ENCODE measurements at places on chromosomes 2 and 18.

- DNase-seq, result no peak
These were observed 96.1 kb downstream of the IRS1 start for GRCh38 chr2:226703514-226703913.

DNA sequence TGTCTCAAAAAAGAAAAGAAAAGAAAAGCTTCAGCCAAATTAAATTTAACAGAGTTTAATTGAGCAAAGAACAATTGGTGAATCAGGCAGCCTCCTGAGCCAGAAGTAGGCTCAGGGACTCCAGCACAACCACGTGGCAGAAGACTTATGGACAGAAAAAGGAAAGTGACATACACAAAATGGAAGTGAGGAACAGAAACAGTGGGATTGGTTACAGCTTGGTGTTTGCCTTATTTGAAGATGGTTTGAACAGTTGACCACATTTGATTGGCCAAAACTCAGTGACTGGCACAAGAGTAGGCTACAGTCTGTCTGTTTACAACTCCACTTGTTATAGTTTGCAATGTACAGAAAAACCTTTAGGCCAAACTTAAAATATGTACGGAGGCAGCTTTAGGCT is 83.1 kb downstream of the SOCS6 start:
- no peak for DNase-seq

- no peak for DNase-seq
These were observed 5.5 kb downstream of the FZD5 start for GRCh38 chr2:207764096-207764630.

- no peak for DNase-seq
These were observed 23.0 kb downstream of the TET3 start for GRCh38 chr2:74007711-74008110.

- DNase-seq, result no peak
These were observed 1077.1 kb upstream of the ZEB2 start for GRCh38 chr2:145597006-145597405.

DNA sequence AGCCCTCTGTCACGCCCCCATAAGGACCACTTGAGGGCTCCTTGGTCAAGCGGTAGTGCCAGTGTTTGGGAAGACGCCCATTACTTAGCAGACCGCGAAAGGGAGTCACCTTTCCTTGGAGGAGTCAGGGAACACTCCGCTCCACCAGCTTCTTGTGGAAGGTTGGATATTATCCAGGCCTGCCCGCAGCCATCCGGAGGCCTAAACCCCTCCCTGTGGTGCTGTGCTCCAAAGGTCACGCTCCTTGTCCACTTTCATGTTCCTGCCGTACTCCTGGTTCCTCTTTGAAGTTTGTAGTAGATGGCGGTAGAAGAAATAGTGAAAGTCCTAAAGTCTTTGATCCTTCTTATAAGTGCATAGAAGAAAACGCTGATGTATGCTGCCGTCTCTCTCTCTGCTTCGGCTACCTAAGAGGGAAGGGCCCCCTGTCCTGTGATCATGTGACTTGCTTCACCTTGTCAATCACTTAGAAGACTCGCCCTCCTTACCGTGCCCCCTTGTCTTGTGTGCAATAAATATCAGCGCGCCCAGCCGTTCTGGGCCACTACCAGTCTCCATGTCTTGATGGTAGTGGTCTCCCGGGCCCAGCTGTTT is 1.7 kb upstream of the CATIP start:
- no peak for DNase-seq

GRCh38 chr18:60019463-60019840 is 119.7 kb downstream of the PMAIP1 start:
- DNase-seq, result no peak

DNA sequence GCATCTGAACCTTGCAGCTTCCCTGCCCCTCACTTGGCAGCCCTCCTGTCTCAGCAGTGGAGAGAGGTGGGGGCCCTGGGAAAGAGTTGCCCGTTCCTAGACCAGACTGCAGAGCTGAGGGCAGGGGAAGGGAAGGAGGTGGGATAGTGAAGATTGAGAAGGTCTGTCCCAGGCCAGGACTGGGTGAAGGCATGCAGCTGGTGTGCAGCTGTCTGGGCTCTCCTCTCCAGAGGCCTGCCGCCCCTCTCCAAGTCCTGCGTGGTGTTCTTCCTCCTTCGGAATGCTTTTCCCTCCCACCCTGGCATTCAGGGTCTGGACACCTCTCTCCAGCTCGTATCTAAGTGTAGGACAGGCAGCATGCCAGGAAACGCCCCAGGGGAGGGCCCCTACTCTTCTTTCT is 323.5 kb downstream of the CELF4 start:
- DNase-seq, result no peak

DNA sequence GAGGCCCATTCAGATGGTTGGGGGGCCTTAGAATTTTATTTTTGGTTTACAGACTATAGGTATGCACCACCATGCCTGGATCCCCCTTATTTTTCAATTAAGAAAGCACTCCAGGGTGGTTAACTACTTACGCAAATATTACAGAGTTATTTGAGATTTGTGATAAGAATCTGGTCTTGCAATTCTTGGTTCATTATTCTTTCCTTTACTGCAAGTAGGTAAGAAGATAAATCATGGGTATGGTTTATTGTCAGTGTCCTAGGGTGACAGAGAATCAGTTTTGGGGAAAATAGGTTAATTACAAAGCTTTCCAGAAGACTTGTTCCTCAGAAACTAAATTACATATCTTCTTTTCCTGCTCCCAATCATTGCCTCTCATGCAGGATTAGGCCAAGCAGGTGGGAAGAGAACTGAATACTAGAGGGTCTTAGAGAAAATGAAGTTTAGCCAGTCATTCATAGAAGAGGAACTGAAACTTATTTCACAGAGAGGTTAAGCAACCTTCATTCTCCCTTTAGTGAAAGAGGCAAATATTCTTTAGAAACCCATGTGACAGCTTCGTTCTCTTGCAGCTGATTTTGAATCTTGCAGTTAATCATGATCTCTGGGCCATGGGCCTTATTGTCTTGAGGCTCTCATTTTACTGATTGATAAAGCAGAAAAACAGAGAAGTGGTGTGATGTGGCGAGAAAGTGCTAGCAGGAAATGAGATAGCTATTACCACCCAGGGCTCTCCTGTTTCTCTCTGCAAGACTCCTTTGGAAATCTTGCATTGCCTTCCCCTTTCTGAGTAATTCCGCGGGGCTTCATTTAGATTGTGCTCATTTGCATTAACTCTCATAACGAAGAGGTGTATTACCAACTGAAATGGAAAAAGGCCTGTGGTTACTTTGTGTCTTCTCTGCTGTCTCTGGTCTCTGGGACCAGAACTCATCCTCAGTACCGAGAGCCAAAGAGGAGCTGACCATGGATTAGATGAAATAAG is 44.8 kb upstream of the ARHGAP25 start:
- DNase-seq, result peak; percentile 90

DNA sequence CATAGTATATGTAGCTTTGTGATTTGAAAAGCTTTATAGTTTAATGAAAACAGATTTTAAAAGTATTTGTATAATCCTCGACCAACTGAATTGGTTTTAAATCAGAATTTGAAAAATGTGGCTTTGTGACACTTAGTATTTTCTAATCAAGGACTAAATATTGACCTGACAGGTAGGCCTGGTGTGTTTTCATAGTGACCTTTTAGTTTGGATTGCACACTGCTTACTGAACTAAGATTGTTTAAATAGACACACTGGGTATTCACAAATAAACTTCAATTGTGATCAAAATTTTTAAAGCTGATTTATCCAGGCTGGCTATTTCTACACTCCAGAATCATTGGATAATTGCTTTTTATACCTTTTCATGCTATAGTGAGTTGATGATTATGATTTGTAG is 31.8 kb upstream of the FAM237A start:
- no peak for DNase-seq

GRCh38 chr18:36758623-36759022 is 70.2 kb downstream of the TPGS2 start:
- no peak for DNase-seq

DNA sequence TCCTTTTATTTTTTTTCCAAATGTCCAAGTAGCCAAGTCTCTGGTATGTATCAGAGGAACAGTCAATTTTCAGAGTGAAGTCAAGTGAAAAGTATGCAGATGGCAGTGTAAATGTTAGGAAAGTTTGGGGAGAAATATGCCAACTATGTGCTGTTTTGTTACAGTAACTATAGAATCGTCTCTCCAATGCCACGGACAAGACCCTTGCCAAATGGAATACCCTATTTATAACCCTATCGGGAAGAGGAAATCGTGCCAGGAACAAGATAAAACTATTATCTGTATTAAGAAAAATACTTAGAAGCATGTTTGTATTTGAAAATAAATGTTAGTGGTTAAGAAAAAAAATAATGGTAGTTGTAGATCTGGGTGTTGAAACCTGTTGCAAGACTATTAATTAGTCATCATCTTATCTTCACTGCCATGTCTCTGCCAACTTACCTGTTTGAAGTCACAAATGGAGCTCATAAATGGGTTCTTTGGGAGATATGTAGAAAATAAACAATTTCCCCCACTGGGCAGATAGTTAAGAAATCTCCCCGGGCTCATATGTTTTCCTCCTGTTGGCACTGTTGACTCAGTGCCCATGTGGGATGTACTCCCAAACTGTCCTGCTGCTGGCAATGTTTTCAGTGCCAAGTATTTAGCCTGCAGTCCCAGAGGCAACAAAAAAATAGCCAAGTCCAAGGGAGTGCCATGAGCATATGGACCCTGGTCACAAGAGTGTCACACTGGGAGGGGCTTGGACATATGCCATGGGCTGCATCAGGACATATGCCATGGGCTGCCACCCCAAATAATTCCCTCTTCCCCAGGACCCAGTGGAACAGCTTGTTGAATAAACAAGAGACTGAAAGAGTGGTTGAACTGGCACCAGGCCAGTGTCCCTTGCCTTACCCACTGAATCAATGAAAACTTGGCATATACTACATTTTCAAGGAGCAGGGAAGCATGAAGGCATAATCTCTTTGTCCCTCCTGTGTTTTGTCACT is 366.9 kb downstream of the OSR1 start:
- DNase-seq, result no peak

GRCh38 chr2:6254441-6254840 is 562.3 kb downstream of the SOX11 start:
- no peak for DNase-seq

GRCh38 chr2:151908204-151908882 is 80.1 kb upstream of the ARL5A start:
- no peak for DNase-seq

- no peak for DNase-seq
These were observed 162.9 kb upstream of the APCDD1 start for GRCh38 chr18:10291568-10291981.

DNA sequence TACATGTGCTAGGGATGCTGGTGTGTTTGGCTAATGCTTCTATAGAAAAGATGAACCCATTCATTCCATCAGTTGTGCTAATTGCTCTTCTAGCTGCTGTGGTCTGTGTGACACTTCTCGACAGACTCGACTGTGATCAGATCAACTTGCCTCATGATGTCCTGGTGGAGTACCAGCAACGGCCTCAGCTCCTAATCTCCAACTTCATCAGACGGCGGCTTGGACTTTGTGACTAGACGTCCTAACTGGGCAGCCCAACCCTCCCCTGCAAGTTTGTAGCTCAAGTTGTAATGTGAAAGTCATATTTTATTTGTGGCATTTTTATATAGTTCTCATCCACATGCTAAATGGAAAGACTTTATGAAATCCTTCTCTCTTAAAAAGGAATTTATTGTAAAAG is 33.0 kb downstream of the UPP2 start:
- no peak for DNase-seq

GRCh38 chr2:98910349-98911125 is 25.5 kb downstream of the CRACDL start:
- DNase-seq, result no peak

All from NB4 (cell line).